ENCODE measurements at places on chromosomes 13 and 19.

DNA sequence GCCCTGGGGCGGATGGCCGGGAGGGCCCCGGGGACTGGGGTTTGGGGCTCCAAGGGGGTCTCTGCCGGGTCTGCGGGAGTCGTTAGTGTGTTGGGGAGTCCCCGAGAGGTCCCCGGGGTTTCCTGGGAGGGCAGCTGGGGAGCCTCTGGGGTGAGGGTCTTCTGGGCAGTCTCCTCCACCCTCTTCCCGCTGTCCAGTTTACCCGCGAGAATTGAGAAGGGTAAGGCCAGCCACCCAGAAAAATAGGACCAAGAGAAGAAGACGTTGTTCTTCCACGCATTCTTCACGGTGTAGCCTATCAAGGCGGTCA is 1.0 kb upstream of the ETFB start:
- peak; percentile 73 for DNase-seq

DNA sequence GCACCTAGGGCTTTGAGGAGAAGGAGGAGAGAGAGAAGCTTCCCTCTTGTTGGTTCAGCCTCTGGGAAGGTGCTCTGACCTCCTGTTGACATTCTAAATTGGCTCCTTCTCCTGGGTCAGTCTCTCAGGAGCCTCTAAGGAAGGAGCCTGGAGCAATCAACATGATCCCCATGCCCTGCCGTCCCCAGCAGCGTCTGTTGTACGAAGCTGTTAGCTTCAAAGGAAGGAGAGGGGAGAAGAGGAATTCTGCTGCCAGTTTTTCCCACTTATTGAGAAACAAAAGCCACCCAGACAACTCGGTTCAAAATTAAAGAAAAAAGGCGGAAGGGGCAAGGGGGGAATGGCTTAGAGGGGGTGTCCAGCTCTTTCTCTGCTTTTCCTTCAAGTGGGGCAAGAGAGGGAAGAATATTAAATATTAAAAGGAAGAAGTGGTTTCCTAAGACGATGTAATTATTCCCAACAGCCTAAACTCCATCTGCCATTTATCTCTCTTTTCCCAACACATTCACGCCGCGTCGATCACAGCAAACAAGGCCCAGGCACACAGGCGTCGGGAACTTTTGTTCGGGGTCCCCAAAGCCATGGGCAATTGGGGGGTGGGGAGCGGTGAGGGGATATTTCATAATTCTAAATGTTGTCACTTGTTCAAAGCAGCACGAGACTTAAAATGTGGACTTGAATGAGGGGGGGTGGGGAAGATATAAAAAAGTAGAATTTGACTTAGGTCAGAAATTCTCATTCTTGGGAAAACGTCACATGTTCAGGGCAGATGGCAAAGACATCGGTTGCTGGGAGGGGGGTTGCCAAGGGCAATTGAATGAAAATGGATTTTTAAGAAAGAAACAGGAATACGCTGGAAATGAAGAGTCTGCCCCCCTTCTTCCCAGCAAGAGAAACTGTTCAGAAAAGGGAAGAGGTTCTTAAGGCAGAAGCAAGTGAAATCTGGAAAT is 116.8 kb upstream of the CACNA1A start:
- peak; percentile 1 for DNase-seq

DNA sequence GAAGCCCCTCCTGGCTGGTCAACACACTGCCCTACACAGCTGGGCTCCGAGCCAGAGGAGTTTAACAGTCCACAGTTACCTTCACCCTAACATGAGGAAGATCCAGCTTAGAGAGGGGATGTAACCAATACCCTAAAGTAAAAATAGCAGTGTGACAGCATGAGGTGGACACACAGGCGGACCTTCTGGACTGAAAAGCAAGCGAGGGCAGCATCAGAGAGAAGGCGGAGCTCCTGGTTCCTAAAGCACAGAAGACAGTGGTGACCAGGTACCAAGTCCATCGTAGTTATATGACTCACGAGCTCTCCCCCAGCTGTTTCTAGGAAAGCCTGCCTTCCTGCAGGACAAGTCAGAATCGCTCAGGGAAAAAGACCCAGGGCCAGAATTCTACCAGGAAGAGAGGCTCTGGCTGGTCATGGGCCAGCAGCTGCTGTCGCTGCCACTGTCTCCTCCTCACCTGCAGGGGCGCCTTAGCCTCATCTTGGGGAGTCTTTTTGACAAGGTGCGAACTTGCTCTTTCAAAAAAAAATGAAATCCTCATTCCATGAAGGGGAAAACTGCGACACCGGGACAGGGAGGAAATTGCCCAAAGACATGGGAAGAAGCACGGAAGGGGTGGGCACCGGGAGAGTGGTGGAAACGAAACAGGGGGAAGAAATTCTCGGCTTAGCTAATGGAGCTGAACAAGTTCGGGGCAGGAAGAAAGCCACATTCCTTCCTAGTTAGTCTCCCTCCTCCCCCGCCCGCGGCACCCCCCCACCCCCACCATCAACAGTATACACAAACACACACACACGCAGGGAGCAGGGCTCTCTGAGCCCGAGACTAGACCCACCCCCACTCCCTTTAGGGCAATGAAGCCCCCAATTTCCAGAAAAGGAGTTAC is 1.7 kb downstream of the ELL start:
- peak; percentile 86 for DNase-seq

DNA sequence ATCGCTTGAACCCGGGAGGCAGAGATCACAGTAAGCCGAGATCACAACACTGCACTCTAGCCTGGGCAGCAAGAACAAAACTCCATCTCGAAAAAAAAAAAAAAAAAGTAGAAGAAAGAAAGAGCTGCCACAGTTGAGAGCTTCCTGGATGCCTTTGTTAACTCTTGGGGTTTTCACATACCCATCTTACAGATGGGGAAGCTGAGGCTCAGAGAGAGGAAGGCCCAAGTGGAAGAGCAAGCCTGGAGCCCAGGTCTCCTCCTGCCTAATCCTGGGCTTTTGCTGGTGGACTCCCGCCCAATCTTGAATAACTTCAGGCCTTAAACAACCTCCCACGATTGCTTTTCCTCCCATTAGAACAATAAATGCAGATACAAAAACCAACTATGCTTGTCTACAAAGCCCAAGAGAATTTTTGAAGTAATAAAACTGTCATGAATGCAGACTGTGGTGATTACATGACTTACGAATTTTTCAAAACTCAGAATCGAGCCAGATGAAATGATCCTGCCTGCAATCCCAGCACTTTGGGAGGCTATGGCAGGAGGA is 41.7 kb downstream of the LTBP4 start:
- DNase-seq, result no peak

DNA sequence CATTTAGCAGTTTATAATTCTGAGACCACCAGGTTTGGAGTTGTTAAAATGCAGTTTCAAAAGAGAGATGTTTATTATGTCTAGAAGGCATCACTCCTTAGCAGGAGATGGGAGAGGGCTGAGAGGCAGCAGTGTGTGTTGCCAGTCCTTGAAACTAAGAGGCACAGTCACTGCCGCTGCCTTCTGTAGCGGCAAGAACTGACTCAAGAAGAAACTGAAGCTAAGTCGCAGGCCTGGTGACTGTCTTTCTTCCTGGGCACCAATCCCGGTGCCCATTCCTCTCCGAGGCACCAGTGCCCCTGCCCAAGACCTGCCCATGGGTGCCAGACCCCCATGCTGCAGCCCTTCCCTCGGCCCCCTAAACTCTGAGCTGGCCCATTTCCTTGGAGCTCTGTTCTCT is 20.1 kb downstream of the N4BP2L1 start:
- no peak for DNase-seq

DNA sequence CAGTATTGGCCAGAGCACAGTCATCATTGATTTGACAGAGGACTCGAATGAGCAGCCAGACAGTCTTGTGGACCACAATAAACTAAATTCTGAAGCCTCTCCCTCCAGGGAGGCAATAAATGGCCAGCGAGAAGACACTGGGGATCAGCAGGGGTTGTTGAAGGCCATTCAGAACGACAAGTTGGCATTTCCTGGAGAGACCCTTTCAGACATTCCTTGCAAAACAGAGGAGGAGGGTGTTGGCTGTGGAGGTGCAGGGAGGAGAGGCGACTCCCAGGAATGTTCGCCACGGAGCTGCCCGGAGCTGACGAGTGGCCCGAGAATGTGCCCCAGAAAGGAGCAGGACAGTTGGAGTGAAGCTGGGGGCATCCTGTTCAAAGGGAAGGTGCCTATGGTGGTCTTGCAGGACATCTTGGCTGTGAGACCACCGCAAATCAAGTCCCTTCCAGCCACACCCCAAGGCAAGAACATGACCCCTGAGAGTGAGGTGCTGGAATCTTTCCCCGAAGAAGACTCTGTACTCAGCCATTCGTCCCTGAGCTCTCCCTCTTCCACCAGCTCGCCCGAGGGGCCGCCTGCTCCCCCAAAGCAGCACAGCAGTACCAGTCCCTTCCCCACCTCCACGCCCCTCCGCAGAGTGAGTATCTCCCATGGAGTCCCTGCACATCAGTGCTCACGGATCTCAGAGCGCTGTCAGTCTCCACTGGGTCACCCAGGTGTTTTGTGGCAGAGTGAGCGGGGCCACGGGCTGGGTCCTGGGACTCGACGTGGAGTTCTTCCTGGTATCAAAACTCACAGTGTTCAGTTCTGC is 6.9 kb downstream of the CHAF1A start:
- DNase-seq, result no peak

Data from activated effector memory CD4-positive, alpha-beta T cell treated with anti-CD3 and anti-CD28 coated beads, Interleukin-2, amount 50 U/mL, for 16 hours (primary cell).